ENCODE measurements at places on chromosomes 4 and X.
A peak's percentile ranks its signal among the peaks of the same experiment; 100 is the strongest.

DNA sequence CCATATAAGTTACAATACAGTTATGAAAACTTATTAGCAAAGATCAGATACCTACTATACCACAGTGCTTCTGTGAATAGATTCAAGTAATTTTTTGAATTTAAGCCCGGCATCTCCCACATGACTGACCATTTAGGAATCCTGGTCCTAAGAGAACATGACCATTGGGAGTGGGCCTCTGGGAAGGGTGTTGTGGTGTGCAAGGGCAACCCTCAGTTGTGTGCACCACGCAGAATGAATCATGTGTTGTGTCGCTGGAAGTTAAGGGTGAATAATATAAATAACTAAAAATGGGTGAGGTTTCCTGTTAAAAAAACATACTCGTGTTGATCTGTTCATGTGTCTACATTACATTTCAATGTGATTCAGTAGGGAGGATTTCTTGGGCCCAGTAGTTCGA is 15.5 kb downstream of the CPE start:
- no peak for DNase-seq

- DNase-seq: no peak
These were observed 269.2 kb downstream of the TRIML1 start for GRCh38 chr4:188408244-188409030.

GRCh38 chr4:108560616-108561015 is 59.8 kb upstream of the RPL34 start:
- no peak for DNase-seq

GRCh38 chr4:114250439-114250891 is 271.0 kb upstream of the ARSJ start:
- no peak for DNase-seq

DNA sequence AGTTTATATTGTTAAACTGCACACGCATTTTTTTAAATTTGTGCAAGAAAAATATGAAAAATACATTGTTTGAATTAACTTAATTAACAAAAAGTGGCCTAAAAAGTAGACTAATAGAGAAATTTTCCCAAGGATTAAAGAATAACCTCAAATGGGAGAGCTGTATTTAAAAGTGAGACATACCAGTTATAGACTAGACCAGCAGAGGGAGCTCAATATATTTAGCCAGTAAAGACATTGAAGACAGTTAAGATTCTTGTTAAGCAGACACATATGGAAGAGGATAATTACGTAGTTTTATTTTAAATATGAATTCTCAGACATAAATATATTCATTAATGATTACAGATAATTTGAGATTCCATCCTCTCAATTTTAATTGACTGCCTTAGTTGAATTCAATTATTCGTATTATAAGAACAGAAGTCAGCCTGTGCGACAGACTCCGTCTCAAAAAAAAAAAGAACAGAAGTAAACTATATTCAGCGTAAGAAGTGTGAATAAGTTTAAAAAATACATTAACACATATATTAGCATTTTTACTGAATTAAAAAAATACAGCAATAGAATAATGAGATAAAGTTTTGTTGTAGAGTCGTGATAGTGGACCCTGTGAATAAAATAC is 64.8 kb downstream of the GLRA3 start:
- DNase-seq: no peak

DNA sequence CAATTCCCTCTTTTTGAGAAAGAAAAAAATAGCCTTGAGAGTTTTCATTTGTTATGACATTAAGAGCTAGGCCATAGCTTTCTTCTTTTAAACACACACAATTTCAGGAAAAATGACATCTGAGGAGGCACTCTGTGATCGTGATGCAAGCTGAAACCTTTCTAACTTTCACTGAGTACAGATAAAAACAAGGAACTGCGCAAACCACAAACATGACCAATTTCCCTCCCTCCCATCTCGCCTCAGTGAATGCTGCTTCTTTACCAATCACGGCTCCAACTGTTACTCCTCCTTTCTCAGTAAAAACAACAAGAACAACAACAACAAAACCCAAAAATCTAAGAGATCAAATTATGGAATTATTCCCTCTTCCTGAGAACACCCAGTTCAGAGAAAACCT is 626.8 kb downstream of the TLL1 start:
- DNase-seq: no peak

GRCh38 chr4:124318292-124318691 is 394.2 kb downstream of the ANKRD50 start:
- no peak for DNase-seq

DNA sequence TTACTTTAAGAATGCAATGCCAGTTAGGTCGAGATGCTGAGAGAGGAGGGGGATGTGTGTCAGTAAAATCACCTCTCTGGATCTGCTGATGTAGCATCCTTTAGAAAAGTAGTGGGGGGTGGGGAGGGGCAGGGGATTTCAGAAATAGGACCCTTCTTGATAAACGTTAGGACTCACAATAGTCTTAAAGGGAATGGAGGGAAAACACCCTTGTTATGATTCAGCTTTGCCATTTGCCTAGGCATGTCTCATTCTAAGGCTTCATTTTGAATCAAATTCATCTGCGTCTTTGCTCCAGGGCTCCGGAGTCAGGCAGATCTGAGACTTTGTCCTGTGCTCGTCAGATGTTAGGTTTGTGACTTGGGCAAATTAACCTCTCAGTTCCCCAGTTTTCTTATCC is 879 bp downstream of the SH2D1A start:
- DNase-seq: no peak

- DNase-seq: no peak
These were observed 4.5 kb upstream of the PDE6B start for GRCh38 chr4:620851-621261.

DNA sequence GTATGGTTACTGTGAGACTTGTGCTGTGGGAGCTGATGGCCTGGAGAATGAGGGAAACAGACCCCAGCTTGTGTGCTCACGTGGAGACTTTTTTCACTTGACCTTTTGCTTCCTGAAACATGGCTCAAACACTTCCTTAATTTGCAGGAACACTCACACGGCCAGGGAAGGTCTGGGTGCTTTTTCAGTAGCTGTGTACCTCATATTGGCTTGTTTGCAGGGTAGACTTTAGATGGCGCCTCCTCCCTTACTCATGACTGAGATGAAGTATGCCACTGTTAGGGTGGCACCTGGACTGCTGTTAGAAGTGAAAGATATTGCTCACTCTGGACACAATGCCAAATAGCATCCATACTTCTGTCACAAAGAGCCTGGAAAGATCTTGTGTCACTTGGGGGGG is 75.7 kb upstream of the WDR1 start:
- no peak for DNase-seq

DNA sequence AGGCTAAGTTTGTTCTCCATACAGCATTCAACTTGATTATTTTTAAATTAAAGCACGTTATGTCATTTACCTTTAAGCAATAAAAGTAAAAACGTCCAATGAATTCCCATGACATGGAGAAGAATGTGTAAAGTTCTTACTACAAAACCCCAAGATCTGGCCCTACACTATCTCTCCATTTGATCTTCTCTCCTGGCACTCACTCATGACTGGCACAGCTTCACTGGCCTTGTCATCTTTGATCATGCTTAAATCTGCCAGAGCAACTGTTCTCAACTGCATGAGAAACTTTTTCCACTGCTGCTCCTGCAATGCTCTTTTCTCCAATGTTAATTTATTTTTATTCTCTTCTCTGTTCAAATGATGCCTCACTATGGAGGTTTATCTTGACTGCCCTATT is 1109.0 kb upstream of the IGFBP7 start:
- DNase-seq: no peak

- no peak for DNase-seq
These were observed 198.7 kb downstream of the TMA16 start for GRCh38 chr4:163693211-163693610.

GRCh38 chr4:89658701-89659024 is 178.3 kb downstream of the SNCA start:
- DNase-seq: no peak

- DNase-seq: peak; percentile 57
These were observed 361 bp downstream of the QDPR start for GRCh38 chr4:17511509-17511949.

GRCh38 chr4:146275370-146275769 is 61.0 kb downstream of the REELD1 start:
- no peak for DNase-seq

- DNase-seq: no peak
These were observed 3.0 kb upstream of the SHOX start for GRCh38 chrX:627510-627981.

GRCh38 chr4:95348418-95348817 is 200.4 kb downstream of the UNC5C start:
- DNase-seq: no peak

- no peak for DNase-seq
These were observed 266.7 kb upstream of the CLNK start for GRCh38 chr4:10951306-10951705.

- no peak for DNase-seq
These were observed 126.6 kb downstream of the NPNT start for GRCh38 chr4:106021737-106022410.

DNA sequence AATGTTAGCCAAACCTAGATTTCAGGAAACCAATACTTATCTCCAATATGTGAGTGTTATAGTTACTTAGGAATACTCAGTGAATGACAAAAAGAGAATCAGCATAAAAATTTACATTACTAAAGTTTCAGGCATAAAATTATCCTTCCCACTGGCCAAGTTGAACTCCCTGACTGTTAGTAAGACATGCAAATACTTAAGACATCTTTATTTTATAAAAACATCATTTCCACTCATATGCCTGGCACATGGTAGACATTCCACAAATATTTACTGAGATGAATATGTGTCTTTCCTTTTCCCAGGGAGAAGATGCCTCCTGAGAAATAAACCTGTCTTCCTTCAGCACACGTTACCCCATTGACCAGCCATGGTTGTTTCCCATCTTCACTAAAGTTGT is 7.3 kb downstream of the VEGFD start:
- no peak for DNase-seq

DNA sequence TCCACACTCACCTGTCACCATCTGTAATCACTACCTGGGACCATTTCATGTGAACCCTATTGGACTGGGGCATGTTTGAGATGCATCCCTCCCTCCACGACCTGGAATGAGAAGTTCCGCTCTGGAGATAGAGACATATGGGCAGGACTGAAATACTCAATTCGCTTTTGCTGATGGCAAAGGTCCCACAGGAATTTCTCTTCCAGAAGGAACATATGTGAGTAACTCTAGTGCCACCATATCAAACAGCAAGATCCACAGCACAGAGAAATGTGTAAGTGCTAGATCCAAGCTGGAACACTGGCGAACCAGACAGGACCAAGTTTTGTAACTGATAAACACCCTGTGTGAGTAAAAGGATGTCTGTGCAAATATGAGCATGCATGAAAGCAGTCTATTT is 43.9 kb downstream of the SEL1L3 start:
- DNase-seq: no peak

GRCh38 chr4:125283707-125284279 is 31.0 kb upstream of the FAT4 start:
- no peak for DNase-seq

DNA sequence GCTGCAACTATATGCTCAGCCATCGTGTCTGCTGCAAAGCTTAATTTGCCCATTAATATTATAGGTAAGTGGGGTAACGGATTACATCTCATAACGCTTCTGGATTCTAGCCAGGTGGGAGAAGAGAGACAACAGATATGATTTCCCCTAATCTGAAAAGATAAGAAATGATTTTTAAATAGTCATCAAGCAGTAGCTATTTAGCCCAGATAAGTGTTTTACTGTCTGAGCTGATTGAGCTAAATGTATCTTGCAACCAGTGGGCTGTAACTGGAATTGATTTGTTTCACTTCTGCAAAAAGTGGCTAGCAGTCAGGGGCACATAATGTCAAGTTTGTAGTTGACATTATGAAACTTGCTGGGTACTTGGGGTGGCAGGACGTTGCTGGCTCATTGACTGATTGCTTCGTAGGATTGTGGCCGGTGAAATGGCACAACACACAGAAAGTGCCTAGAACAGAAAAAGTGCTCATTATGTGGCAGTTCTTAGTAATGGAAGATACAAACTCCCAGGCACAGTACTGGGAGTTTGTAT is 18.5 kb downstream of the LAP3 start:
- DNase-seq: no peak

DNA sequence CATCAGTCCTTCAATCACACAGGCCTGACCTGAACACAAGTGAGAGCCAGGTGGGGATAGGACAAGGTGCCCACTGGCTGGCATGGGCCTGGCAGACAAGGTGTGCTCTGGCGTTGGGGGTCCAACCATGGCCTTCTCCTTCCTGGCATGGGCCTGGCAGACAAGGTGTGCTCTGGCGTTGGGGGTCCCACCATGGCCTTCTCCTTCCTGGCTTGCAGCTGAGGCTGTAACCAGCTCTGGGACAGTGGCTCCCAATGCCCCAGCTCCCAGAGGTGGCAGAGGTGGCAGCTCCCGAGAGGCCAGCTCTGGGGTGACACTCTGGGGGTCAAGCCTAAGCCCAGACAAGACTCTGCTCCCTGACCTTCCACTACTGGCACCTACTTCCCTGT is 62.6 kb downstream of the JAKMIP1 start:
- DNase-seq: no peak

DNA sequence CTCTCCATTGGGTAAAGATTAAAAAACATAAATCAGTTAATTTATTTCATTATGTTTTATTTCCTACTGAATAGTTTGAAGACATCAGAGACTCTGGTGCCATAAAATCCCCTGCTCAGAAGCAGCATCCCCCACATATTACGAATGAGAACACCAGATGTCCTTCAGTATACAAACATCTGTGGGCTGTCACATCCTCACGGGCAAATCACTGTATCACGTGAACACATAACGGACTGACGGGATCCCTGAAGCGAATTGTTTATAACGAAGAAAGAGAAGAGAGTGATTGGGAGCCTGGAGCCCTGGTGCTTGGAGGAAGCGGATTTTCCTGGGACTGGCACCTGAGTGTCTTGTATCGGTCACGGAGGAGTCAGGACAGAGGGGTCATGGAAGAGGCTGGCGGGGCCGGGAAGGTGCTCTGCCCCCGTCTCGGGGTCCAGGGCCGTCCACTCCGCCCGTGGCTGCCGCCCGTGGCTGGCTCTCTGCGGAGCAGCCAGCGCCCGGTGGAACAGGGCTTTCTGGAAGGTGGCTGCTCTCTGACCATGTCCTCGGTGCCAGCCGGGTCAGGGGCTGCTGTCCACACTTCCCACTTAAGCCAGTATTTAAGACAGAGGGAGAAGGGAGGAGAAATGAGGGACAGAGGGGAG is 452.7 kb upstream of the FAT1 start:
- no peak for DNase-seq

DNA sequence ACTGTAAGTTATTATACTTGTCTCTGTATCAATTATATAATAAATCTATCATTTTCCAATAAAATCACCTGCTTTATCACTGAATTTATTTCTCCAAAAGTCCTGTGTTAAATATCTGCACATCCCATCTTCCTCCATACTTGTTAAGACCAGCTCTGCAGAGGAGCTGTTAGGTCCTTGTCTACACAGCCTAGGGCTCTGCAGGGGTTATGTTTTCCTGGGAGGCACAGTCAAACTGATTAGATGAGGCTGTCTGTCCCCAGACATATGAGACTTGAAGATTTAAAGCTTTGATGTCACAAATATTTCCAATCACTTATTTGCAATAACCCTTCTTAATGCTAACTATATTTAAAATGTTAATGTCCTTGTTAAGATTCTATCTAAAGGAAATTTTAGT is 446.8 kb downstream of the TRAM1L1 start:
- DNase-seq: no peak

Data from mesothelial cell of epicardium (in vitro differentiated cells).